Stimulated activated CD4-positive, alpha-beta T cell treated with anti-CD3 and anti-CD28 coated beads, Interleukin-4, amount 100 ng/mL, for 1 hour (primary cell): ENCODE measurements at places on chromosomes 2 and 18.

DNA sequence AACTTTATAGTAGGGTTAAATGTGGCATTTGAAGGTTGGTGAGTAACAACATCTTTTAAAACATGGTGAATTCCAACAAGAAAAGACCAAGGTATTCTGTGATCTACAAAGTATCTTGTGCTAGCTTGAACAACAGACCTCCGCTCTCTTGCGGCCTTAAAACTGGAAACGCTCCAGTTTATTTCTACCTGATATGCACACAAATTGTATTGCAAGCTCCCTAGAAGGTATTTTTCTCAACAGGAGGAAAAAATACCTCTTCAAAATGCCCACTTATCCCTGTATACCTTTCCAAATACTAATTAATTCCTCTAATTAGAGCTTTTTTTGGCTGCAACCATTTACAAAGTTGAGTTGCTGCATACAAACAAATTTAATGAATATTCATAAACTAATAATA, 69.5 kb downstream of the KCNH7 start:
- DNase-seq = no peak

DNA sequence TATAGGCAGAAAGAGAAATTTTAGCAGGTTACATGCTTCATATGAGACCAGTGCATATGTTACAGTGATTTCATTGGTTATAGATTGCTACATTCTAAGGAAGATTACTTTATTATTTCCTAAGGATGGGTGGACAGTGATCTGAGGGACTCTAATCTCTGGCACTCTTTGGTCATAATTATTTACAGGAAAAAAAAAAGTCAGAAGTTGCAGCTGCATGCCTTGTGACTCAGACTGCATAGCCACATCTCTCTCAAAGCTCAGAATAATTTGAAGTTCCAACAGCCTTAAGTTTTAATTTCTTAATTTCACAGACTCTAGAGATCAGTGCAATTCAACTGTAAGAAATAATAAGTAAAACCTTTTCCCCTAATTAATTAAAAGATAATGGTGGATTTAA, 27.1 kb upstream of the BARD1 start:
- DNase-seq = no peak

DNA sequence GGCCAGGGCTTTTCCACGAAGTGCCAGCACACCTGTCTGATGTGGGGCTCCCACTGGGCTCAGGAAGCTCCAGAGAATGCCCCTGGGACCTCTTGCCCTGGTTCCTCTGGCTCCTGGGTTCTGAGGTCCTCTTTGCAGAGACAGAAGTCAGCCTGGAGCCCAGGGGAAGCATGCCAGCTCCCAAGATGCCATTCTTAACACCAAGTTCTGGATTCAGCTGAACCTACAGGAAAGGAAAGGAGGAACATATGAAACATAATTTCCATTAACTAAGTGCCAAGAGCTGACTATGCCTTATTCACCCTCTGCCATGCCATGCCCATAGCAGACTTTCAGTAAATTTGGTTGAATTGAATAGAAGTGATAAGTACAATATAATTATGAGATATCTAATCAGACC, 21.9 kb downstream of the FAM124B start:
- DNase-seq = no peak

DNA sequence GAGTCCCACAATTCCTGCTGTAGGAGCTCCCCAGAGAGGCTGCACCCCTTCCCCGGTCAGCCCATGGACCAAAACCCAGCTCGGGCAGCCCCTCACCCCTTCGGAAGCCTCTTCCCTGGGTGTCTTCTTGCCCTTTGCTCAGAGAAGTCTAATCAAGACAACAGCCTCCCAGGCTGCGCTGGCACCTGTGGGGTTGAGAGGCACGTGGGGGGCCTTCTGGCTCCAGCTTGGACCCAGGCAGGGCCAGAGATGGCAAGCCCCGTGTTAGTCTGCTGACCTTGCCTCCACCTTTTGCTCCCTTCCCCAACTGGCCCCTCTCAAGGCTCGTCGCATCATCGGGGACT, 10.4 kb downstream of the SLC4A3 start:
- DNase-seq = no peak

GRCh38 chr2:158598862-158599517, 142.2 kb downstream of the PKP4 start:
- no peak for DNase-seq

DNA sequence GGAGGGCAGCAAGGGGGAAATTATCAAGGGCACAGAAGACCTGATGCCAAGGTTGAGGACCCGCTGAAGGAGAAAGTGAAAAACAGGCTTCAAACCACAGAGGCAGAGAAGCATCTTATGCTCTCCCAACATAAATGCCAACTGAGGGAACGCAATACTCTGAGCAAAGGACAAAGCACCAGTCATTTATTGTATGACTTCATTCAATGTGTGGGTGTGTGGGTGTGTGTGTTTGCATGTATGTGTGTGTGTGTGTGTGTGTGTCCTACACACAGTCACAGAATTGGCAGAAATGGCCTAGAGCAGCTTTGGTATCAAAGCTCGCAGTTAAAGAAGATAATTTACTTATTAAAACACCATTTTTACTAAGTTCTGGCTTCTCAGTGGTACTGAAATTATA, 51.4 kb downstream of the UXS1 start:
- peak; percentile 28 for DNase-seq

- no peak for DNase-seq
Measured at GRCh38 chr2:42345986-42346385, 15.0 kb downstream of the COX7A2L start.

- DNase-seq = no peak
Measured at GRCh38 chr2:212539072-212539880, 674 bp upstream of the ERBB4 start.

- DNase-seq = no peak
Measured at GRCh38 chr2:101467306-101467705, 7.6 kb downstream of the RFX8 start.

DNA sequence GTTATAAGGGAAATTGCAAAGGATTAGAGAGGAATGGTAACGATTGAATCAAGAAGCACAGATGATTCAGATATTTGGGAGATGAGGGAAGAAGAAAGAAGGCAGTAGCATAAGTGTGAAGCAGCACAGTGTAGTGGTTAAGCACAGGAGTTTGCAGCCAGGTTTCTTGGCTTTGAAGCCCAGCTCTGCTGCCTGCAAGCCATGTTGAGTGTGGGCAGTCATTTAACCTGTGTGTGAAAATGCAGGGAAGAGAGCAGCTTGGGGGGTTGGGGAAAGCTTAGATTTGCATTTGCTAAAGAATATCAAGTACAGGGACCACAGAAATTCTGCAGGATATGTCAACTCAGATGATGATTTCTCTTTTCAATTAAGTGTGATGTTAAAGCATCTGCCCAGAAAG, 21.5 kb upstream of the RBMS1 start:
- no peak for DNase-seq

- DNase-seq = no peak
Measured at GRCh38 chr18:3972291-3972930, 482.7 kb downstream of the DLGAP1 start.

DNA sequence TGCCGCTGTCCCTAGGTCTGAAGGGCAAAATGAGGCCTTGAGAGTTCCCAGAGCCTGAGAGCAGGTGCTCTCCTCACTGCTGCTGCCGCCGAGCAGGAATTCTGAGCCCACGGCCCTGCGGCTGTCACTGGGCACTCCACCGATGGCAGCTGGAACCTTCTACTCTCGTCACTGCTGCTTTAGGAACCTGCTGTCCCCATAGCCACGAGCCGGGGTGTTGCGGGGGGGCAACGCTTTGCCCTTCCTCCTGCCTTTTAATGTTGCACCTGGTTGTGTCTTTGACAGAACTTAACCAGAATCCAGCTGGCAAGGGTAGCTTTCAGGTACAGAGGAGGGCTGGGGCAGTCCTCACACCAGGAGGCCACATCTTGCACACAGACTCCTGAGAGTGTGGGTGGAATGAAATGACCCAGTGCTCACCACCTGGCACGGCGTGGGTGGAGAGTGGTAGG, 32.3 kb downstream of the NCK2 start:
- DNase-seq = no peak

GRCh38 chr2:11540996-11541692, 7.3 kb downstream of the GREB1 start:
- no peak for DNase-seq

GRCh38 chr2:76940559-76940958, 581.6 kb downstream of the LRRTM4 start:
- no peak for DNase-seq

GRCh38 chr2:112194028-112194427, 55.8 kb downstream of the FBLN7 start:
- no peak for DNase-seq

DNA sequence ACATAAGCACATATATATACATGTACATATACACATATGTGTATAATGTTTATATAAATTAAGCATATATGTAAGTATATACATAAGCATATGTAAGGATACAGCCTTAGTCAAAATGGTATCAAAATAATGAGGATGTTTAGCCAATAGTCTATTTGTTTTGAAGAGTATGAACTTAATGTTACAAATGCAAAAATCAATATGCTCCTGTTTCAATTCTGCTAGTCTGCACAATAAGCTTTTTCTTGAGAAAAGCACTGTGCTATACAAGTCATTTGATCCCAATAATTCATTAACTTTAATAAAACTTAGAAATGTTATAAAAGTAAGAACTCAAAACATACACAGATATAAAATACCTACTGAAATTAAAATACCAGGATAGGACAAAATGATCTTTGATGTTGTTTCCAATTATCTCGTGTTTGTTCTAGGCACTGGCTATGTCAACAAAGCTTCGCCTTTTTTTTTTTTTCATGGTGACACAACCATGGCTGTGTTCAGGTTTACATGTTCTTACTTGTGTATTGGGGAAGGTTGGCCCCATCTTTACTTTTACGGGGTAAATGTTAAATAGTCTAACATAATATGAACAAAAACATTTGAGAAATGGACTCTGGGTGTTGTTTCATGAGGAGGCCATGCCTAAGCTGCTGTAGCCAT, 271.1 kb upstream of the CDH19 start:
- DNase-seq = no peak
